ENCODE measurements at places on chromosomes 13 and 19.

- no peak for DNase-seq
Measured at GRCh38 chr19:2680808-2681207, 21.7 kb downstream of the GNG7 start.

GRCh38 chr13:92175330-92175729 lies 776.9 kb downstream of the GPC5 start:
- peak; percentile 50 for DNase-seq

DNA sequence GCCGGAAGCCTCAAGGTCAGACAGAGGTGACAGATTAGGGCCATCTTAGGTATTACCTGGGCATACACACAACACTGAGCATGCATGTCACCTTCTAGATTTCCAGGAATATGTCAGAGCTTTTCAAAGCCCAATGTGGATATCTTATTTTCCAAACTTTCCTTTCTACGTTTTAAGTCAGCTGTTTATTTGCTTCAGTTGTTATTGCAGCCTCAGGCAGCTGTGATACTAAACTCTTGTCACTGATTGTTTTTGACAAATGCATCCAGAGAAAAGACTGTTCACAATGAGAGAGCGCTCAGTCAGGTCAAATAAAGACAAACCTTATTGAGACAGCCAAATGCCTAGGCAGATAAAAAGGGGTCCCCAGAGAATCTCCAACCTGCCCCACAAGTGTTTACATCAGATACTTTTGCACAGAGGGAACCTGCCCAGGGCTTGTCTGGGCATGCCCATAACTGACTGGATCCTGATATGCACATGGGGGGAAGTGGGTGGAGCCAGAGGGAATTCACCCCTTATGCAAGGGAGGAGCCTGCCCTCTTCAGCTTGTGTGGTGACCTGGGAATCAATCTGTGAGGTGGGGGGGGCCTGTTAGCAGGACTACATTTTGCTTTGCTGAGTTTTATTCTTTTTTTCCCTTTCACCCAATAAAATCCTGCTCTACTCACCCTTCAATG lies 28.5 kb downstream of the MED4 start:
- DNase-seq, result no peak

DNA sequence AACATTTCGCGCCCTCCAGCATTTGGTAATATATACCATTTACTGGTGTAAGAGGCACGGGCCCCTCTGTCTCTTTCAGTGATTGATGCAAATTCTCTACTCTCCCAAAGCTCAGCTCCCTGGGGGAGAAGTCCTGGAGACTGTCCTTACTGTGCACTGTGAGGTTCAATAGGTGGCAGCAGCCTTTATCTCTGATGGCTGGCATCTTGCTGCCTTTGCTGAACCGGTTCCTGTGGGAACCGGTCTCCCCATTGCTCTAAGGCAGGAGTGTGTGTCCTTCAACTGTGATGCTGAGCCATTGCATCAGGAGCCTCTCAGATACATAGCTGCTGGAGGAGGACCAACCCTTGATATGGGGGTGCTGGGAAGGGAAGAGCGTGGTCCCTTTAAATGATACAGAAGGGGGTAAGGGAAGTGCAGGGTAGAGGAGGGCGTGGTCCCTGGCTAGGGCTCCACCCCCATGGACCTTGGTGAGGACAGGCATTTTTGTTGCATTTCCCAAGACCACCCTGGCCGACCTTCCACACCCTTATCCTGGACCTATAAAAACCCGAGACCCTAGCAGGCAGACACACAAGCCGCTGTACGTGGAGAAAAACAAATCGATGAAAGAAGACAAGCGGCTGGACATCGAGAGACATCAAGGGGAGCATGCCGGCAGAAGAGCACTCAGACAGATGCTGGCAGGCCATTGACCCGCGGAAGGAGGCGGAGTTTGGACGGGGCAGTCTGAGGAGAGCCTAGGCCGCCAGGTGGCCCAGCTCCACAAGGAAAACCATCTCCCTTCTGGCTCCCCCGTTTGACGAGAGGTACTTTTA lies 41.1 kb upstream of the GTF3A start:
- no peak for DNase-seq

GRCh38 chr19:41288673-41289530 lies 21.1 kb upstream of the CCDC97 start:
- DNase-seq, result no peak
